ENCODE measurements at places on chromosomes 7 and 10. TPM values are rescaled to one million over a fixed set of nuclear protein-coding genes. Genes with fewer than 3 reads are reported as not detected.

Gene USP6NL
- 18.6 TPM for total RNA-seq

Gene FAM170B
- total RNA-seq = not detected

Gene ZNF32
- total RNA-seq = 7.0 TPM

DNA sequence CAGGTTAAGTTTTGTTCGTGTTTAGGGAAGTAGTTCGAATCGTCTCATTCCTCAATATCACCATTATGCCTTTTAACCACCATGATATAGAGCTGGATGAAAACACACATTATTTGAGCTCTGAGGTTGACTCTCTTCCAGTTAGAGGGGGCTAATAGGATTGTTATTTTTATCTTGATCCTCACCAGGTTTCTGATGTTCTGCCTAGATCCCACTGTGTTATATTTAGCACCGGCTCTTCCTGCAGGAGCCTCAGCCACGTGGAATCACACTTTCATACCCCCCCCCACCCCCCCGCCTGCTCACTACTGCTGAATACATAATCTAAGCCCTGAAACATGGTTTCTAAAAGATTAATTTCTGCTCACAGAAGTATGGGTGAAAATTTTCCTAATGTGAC lies 88.3 kb downstream of the NRCAM start:
- DNase-seq = no peak

DNA sequence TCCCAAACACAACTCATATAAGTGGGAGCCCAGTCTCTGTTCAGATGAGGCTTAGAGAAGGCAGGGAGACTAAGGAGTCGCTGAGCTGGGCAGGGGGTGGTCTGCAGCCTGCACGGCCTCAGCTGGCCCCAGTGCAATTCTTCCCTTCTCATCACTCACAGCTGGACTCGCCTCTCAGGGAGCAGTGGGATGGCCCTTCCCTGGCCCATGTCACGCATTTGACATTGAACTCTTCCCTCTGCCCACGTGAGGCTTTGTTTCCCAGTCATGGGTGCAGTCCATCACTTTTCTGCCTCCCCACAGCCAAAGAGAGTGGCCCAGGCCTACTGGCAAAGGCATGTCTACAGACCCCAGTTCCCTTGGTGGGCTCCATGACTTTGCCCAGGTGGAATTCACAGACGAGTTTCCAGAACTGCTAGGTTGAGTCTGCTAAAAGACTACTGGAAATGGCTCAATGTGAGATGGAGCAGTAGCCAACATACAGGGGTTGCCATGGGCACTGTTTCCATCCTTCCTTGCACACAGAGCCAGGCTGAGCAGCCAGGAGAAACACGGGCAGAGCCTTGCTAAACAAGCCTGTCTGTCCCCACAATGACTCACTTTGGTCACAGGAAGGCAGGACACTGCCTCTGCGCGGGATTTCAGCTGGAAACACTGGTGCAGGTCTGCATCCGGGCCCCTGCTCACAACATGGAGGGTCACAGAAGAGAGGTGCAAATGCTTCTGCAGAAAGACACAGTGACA lies 90.1 kb downstream of the OAT start:
- DNase-seq = no peak

DNA sequence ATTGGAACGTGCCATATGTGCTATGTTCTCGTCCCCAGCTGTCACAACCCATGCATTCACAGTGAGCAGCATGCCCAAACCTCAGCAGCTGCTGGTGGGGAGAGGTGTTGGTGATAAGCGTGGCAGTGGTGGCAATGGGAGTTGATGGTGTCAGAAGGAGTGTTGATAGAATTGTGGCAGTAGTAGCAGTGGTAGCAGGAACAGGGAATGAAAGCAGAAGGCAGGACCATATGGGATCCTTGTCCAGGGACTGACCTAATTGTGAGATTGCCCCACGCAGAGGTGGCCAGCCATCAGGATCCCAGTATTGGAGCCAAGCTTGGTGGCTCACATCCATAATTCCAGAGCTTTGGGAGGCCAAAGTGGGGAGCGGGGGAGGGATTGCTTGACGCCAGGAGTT lies 276.3 kb downstream of the GALNT17 start:
- DNase-seq = no peak

DNA sequence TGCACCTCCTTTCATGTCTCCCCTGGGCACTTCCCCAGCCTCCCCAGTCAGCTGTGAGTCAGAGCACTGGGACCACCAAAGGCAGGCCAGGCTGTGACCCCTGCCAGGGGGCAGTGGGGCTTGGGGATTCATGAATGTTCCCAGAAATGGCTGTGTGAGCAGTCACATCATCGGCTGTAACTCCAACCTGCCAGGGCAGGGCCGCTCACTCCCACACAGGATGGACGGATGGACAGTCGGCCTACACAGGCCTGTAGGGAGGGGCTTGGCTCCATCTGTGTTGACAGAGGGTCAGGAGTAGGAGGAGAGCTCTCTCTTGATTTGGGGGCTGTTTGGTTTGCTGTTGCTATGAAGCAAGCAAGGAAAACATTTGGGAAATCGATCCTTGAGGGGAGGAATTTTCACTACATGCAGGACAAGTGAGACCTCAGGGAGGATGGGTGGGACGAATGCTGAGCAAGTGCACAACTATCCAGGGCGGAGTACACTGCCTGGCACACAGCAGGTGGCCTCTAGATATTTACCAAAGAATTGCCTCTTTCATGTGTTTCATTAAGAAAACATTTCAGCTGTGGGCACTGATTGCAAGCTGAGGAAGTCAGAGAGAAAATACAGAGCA lies 2.9 kb upstream of the IGFBP1 start:
- peak; percentile 92 for DNase-seq

GRCh38 chr7:66864294-66864693 lies 56.7 kb upstream of the TMEM248 start:
- no peak for DNase-seq

GRCh38 chr7:88226886-88227516 lies 7.2 kb upstream of the SRI start:
- DNase-seq = peak; percentile 99

- no peak for DNase-seq
These were observed 13.3 kb downstream of the GNA12 start for GRCh38 chr7:2830609-2831376.

GRCh38 chr7:155680864-155681263 lies 36.4 kb downstream of the RBM33 start:
- no peak for DNase-seq

GRCh38 chr10:102113956-102114857 lies 6.0 kb downstream of the LDB1 start:
- peak; percentile 25 for DNase-seq

DNA sequence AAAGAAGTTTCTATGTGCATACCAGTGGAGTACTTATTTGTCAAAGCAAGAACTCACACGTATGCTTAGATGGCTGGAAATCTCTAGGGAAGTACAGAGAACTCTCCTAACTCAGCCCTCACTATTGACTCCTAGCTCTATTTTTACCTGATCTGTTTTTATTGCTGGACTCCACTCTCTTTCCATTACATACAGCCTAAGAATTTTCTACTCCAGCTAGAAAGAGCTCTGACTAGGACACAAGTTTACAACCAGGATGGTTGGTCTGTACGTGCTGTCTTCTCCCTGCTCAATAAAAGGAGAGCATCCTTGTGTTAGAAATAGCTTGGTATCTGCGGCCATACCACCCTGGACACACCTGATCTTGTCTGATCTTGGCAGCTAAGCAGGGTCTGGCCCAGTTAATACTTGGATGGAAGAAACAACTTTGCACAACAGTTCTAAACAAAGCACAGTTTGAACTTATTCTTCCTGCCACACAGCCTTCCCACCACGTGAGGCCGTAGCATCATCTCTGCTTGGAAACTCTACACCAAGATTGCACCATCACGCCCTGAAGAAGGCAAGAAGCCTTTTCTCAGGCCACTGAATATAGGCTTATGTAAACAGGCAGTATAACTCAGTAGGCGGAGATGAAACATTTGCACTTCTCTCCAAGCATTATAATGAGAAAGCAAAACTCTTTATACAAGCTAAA lies 50.7 kb downstream of the KCNMA1 start:
- no peak for DNase-seq

- no peak for DNase-seq
These were observed 62.2 kb downstream of the ARMH3 start for GRCh38 chr10:101993651-101994200.

DNA sequence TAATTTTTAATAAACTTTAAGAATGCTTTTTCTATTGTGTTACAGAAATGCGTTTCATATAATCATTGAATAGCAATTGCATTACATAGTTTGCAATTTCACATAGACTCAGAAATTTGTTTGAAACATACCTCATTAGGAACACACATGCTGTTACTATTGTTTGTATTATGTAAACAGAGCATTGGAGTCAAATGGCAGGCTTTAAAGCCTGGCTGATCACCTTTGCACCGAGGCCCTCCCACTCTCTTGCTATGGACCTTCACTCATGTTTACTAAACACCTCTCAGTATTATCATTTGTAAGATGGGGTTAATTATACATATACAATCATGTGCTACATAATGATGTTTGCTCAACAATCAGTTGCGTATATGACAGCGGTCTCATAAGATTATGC lies 203.6 kb upstream of the NPSR1 start:
- no peak for DNase-seq

- DNase-seq = no peak
These were observed 131.9 kb downstream of the TFPI2 start for GRCh38 chr7:93758631-93759030.

DNA sequence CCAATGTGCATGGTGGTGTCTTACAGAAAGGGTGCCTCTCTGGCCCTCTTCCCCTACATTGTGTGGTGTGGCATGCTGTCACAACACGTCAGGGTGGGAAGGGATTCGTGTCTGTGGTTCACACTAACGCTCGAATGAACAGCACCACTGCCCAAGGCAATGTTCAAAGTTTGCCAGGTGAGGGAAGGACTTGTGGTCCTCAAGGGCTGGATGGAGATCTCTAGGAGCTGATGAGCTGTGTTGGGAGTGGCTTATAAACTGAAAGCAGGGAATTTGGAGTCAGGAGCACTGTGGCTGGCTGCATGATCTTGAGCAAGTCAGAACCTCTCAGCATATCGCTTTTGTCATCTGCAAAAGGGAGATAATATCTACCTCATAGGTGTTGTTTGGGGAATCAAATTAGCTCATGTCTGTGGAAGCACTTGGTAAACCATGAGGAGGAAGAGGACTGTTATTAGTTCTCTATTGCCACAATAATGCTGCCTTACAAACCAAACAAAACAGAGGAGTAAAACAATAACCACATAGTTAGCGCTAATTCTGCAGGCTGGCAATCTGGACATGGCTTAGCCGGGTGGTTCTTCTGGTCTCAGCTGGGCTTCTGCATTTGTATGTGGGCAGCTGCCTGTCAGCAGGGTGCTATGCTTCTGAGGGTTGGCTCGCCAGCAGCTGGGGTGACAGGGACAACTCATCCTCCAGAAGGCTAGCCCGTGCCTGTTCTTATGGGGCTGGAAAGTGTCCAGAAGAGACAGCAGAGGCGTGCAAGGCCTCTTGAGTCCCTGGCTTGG lies 22.9 kb upstream of the C10orf105 start:
- DNase-seq = no peak

All from HT-29 (cell line).